ENCODE measurements at places on chromosomes 6 and 20. TPM values are rescaled to one million over a fixed set of nuclear protein-coding genes. Genes with fewer than 3 reads are reported as not detected.

TRIM31 gene
- total RNA-seq: not detected

- peaks cover 69% of the 10 kb centered on the region for H3K36me3 ChIP-seq
- no peaks in the 10 kb centered on the region for H3K27me3 ChIP-seq
- no peak overlapping the region for H3K27ac ChIP-seq
- H3K4me3 ChIP-seq: no peak overlapping the region
Observed at GRCh38 chr6:97240222-97240621, 42.8 kb downstream of the MMS22L start.

TENT5A gene
- total RNA-seq: 2.0 TPM

DNA sequence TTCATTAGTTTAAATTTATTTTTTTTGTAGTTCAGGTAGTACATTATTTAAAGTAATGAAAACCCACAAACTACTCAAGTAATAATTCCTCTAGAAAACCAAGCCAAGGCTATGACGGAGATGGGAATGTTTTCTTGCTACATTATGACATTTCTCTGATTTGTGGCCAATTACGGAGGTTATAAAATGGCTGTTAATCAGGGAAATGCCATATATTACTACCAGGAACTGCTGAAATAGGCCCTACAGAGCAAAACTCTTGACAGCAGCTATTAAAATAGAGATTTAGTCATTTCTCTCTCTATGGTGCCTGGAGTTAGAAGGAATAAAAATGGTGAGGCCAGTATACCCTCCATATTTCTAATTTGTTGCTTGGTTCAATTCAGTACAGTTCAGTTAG, 280.0 kb downstream of the ARHGAP18 start:
- H3K27me3 ChIP-seq: no peaks in the 10 kb centered on the region
- no peak overlapping the region for H3K4me3 ChIP-seq
- H3K36me3 ChIP-seq: no peaks in the 10 kb centered on the region
- DNase-seq: no peak
- H3K27ac ChIP-seq: no peak overlapping the region

DNA sequence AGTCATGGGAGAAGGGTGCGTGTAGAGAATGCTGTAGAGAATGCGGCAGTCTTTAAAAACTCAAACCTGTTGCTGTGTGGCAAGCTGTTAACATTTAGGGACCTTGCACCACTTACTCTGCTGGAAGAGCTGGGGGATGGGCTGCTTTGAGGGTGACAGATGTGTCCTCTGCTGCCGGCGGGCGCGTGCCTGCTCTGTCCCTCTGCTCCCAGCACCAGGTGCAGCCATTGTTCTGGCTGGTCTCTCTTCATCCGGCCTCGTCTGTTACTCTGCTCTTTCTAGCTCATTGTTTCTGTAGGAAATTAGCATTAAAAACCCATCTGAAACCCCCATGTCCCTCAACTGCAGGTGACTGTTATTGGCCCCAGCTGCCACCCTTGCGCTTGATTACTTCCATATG, 78.5 kb downstream of the CBFA2T2 start:
- no peak overlapping the region for H3K27ac ChIP-seq
- no peaks in the 10 kb centered on the region for H3K36me3 ChIP-seq
- H3K4me3 ChIP-seq: no peak overlapping the region
- H3K27me3 ChIP-seq: no peaks in the 10 kb centered on the region

- H3K4me3 ChIP-seq: no peak overlapping the region
- H3K36me3 ChIP-seq: no peaks in the 10 kb centered on the region
- no peaks in the 10 kb centered on the region for H3K4me1 ChIP-seq
- DNase-seq: no peak
- peaks cover 11% of the 10 kb centered on the region for H3K27me3 ChIP-seq
Observed at GRCh38 chr6:151633526-151634335, 139.9 kb downstream of the CCDC170 start.

DNA sequence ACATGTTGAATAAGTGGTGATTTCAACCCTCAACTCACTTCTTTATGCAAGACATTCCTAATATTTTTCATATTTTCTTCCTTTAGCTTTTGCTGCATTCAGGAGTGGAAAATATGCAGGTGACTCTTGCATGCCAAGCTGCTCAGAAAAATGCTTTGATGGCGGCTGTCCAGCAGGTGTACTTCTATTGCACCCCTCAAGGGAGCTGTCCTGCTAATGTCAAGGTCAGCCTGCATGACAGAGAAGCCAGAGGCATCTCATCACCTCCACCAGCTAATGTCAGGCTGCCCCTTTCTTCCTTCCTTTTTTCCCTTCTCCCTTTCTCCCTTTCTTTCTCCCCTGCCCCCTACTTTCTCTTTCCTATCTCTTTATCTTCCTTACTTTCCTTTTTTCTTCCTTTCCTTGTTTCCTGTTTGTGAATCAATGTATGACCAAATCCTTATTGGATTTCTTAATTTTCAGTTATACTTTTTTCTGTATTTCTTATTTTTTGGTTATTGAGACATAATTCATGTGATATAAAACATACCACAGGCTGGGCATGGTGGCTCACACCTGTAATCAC, 112.2 kb downstream of the CD164 start:
- H3K36me3 ChIP-seq: no peaks in the 10 kb centered on the region
- DNase-seq: no peak
- H3K27me3 ChIP-seq: peaks cover 7% of the 10 kb centered on the region

GRCh38 chr6:154427446-154427845, 70.8 kb upstream of the IPCEF1 start:
- no peaks in the 10 kb centered on the region for H3K4me1 ChIP-seq
- H3K27me3 ChIP-seq: peaks cover 13% of the 10 kb centered on the region
- no peaks in the 10 kb centered on the region for H3K36me3 ChIP-seq
- DNase-seq: no peak
- H3K4me3 ChIP-seq: no peak overlapping the region
- H3K27ac ChIP-seq: no peak overlapping the region

FGD2 gene
- total RNA-seq: 4.7 TPM

FUT9 gene
- total RNA-seq: not detected

GRCh38 chr6:136011475-136011874, 160.0 kb downstream of the PDE7B start:
- no peak for DNase-seq
- no peaks in the 10 kb centered on the region for H3K36me3 ChIP-seq
- no peaks in the 10 kb centered on the region for H3K4me1 ChIP-seq
- peaks cover 10% of the 10 kb centered on the region for H3K27me3 ChIP-seq
- H3K4me3 ChIP-seq: no peak overlapping the region
- no peak overlapping the region for H3K27ac ChIP-seq

DNA sequence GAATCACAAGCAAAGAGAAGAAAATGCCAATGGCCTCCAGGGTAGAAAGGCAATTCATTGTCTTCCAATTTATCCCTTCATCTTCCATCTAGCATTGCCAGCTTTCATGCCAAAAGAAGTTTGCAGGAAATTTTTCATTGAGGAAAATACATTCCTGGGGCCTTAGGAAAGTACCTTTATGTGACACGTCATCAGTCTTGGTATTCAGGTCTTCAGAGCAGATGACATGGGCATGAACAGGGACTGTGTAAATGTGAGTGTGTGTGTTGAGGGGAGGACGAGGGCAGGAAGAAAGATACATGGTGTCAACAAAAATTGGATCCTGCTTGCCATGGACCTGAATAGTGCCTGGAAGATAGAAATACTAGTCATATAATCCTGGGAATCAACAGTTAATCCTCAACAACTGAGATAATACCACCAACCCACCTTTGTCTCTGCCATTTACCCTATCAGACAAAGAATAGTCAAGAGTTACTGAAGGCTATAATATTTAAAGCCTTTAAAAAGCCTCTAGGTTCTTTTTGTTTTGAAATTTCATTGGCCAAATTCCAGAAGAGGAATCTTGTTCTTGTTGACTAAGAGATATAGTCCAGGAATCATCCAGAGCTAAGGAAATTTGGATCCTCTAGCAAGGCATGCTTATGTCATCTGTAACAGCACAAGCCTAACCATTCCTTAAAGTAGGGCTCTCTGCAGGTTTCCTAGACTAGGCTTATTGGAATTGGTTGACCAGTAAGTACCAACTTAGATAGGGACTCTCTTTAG, 405.8 kb upstream of the SASH1 start:
- H3K4me3 ChIP-seq: no peak overlapping the region
- H3K36me3 ChIP-seq: no peaks in the 10 kb centered on the region

DNA sequence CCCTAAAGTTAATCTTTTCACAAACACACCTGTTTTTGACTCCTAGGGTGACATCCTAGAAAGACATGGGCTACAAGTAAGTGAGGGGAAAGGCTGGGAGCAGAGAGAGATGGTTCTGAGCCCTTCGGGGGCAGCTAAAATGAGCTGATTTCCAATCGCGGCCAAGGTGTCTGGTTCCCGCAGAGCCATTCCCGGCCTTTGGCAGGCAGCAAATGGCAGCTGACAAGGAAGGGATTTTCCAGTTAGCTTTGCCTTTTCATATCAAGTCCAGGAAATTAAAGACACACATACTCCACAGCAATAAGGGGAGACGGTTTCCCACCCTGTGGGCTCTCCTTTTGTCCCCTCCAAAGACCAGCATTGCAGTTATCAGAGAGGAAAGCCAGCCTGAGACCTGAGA, 228.5 kb downstream of the ZMYND8 start:
- peaks cover 31% of the 10 kb centered on the region for H3K27me3 ChIP-seq
- H3K4me1 ChIP-seq: no peaks in the 10 kb centered on the region
- H3K36me3 ChIP-seq: no peaks in the 10 kb centered on the region
- no peak for DNase-seq
- no peak overlapping the region for H3K4me3 ChIP-seq

DNA sequence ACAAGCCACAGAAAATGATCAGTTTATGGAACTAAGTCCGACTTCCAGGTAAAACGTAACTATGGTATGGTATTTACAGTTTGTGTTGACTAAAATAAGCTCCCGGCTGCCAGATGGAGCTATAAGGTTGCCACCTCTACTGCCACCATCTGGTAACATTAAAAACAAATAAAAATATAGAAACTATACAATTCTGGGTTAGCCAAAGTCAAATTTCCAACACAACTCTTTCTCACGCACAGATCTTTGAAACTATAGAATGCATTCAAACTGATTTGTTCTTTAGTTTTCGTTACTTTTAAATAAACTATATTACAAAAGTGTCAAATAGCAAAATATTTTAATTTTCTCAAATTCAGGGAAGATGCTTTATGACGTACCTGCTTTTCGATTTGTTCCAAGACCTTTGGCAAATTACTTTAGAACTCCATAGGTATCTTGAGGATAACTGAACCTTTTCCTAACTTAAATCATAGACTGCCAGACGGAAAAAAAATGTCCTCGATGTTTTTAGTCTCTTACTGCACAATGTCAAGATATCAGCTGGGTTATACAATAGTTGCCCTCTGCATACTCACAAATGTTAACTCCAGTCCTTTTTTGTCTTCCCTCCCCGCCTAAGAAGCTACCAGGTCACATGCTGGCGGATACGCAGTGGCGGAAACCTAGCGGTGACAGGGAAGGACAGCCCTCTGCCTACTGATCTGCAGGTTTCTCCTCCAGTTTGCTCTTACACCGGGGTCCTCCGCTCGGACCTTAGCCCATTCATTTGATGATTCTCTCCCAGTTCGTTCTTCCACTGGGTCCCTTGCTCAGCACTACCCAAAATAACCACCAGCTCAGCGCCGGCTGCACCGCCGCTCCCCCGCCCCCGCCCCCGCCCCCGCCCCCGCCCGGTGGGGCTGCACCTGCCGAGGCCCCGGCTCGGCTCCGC, 888 bp downstream of the SLC17A5 start:
- DNase-seq: peak; percentile 80
- H3K4me3 ChIP-seq: peak overlapping the region; percentile 92
- peaks cover 5% of the 10 kb centered on the region for H3K36me3 ChIP-seq
- no peaks in the 10 kb centered on the region for H3K27me3 ChIP-seq

TRIM40 gene
- total RNA-seq: not detected

Data from activated CD4-positive, alpha-beta memory T cell treated with anti-CD3 and anti-CD28 coated beads, Interleukin-2, amount 10 ng/mL, durations not matched to agents 7 days and 5 days (primary cell).